ENCODE measurements at places on chromosomes 2 and 18.

DNA sequence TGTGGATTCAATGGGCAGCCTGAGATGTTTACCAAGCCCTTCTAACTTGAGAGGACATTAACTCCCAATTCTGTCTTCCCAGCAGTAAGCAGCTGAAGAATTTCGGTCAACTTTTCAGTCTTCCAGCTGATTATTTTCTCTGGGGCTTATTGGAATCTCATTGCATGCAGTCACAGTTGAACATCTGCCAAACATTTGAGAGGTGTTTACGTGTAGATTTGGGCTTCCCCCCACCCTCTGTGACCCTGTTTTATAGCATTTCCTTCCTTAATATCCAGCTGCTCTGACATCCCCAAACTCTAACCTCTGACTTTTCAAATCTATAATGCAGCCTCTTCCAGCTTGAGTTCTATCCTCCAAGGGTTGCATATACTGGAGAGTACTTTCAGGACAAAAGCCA lies 16.5 kb upstream of the VIT start:
- no peak for DNase-seq

- DNase-seq = no peak
These were observed 55.4 kb downstream of the NGEF start for GRCh38 chr2:232957657-232958090.

GRCh38 chr2:67842375-67842959 lies 220.3 kb downstream of the C1D start:
- no peak for DNase-seq

GRCh38 chr2:190887089-190887488 lies 6.5 kb downstream of the GLS start:
- DNase-seq = no peak

DNA sequence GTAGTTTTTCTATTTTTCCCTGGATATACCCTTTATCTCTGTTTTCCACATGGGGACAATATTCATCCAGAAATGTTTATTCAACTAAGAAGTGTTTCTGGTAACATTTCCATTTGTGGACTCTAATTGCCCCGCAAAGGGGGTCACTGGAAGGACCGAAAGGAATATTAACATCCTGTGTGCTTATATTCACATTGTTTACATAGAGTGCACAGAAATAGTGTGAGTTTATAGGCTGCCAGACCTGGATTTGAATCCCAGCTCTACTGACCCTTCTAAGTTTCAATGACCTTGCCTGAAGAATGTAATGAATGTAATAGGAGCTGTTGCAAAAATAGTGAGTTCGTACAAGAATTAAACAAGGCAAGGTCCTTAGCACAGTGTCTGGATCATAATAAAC lies 152.9 kb upstream of the NCKAP5 start:
- DNase-seq = no peak

DNA sequence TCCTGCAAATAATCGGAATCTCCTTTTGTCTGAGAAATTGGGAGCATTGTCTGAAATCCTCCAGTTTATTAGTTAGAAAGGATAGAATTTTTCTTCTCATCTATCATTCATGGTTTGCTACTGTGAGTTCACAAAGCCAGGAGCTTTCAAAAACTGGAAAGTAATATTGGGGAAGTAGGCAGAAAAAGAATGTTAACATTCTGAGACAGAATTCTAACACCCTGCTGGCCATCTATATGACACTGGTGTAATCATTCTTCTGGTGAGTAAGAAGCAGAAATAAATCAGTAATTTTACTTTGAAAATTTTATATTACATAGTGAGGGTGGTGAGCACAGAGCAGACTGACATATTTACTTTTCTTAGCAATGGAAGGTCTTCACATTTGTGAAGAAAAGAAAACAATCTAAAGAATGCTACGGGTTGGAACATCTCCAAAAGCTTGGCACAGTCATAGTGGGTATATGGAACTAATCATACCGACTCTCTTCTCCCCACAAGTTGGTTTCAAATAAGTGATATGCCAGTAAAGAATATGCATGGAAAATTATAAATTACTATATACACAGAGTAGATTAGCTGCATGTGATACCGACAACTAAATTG lies 344.9 kb downstream of the LPIN1 start:
- no peak for DNase-seq

- no peak for DNase-seq
These were observed 3.2 kb downstream of the ZBTB7C start for GRCh38 chr18:48405978-48406377.

DNA sequence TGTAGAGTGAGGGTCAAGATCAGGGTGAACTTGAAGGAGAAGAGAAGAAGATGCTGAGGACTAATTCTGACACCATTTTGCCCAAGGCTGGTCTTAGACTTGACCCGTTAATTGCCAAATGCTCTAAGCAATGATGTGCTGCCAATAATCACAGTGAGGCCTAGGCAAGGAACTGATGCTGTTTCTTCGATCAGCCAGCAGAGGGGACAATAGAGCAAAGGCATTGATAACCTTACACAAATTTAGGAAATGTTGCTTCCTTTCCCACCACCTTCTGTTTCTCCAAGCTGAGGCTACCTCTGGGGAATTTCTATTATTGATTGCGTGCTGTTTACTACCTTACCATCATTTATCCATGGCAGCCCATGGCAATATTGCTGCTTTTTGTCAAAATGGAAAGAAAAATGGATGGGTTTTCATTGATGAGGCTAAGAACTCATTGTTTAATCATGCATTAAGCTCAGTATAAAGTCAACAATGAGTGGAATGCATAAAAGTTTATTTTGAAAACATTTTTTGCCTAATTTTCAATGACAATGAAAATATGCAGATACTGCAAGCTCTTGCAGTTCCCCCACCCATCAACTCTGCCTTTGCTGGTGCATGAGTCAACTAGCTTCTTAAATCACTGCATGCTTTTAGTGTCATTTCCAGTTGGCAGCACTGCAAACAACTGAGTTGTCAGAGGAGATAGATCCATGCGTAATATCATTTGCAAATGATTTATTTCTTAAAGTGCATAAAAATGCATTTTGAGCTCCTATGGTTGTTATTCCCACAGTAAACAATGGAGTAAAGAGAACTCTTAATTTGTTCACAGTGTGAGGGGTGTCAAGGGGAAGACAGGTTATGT lies 116.4 kb upstream of the NYAP2 start:
- peak; percentile 10 for DNase-seq

- no peak for DNase-seq
These were observed 304.4 kb upstream of the HS6ST1 start for GRCh38 chr2:128622955-128623620.

- DNase-seq = no peak
These were observed 45.2 kb upstream of the GCG start for GRCh38 chr2:162197069-162197825.

DNA sequence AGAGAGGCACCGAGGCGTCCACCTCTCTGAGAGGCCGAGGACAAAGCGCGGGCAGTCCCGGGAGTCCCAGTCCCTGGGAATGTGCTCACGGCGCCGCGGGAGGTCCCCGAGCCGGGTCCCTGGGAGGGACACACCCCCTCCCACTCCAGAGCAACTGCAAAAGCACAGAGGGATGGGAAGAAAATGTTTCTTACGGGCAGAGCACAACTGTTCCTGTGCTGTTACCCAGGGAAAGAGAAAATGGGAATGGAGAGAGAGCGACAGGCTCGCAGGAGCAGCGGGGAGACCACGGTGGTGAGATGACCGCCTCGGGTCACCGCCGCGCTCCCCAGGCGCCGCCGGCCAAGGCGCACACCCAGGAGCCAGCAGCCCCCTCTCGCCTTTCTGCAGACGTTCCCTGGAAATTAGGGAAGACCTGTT lies 1.2 kb upstream of the BCL11A start:
- DNase-seq = no peak

DNA sequence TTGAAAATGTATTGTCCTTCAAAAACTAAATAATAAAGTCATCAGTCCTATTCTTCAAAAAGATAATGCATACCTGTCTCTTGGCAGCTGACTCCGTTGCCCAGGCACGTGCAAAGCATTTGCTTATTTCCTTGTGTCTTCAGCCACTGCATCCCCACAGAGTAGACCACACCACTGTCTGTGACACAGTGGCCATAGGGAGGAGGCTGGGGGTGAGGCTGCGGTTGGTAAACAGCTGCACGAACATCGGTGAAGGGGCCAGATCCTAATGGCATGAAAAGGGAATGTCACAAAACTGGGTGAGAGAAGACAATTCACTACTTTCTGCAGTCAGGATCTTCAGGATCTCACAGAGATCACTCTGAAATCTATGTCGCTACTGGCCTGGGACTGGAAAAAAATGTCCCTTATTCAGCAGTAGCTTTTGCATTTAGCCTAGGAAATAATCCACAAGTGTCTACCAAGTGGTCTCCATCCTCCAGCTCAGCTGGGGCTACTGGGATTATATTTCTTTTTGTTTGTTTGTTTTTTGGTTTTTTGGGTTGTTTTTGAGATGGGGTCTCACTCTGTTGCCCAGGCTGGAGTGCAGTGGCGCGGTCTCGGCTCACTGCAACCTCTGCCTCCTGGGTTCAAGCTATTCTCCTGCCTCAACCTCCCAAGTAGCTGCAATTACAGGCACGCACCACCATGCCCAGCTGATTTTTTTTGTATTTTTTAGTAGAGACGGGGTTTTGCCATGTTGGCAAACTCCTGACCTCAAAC lies 10.7 kb downstream of the FN1 start:
- no peak for DNase-seq

- DNase-seq = no peak
These were observed 116.0 kb downstream of the GALR1 start for GRCh38 chr18:77365667-77366066.

DNA sequence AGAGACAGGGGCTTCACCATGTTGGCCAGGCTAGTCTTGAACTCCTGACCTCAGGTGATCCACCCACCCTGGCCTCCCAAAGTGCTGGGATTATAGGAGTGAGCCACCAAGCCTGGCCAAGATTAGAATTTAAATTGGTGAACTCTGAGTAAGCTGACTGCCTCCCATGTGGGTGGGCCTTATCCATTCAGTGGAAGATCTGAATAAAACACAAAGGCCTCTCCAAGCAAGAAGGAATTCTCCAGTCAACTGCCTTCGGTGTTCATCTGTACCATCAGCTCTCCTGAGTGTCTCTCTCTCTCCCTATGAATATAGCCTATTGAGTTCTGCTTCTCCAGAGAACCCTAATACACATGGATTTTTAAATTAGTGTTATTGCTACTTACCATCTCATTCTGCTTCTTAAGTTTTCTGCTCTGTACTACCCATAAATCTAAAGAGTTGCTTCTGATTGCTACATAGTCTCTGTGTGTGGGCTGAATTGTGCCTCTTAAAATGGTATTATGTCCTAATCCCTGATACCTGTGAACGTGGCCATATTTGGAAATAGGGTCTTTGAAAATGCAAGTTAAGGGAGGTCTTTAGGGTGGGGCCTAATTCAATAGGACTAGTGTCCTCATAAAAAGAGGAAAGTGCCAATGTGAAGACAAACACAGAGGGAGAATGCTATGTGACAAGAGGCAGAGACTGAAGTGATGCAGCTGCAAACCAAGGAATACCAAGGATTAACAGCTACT lies 36.3 kb downstream of the FBXO11 start:
- no peak for DNase-seq

DNA sequence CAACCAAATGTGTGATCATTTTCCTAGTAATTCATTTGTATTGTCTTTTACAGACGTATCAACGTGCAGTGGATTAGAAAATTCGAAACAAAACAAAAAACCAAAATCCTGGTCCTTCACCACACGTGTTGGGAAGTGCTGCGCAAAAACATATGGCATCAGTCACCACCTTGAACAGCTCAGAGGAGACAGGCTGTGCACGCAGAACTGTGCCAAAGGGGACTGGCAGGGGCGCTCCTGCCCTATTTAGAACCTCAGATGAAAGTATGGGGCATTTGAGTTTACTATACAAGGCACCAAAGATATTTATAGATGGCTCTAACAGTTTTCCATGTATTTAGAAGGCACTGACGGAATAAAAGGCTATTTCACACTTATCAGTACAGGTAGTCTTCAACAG lies 42.3 kb downstream of the NOL10 start:
- no peak for DNase-seq

- no peak for DNase-seq
These were observed 3.0 kb upstream of the MARCHF4 start for GRCh38 chr2:216375286-216375685.

- DNase-seq = no peak
These were observed 426.7 kb upstream of the MYT1L start for GRCh38 chr2:2757764-2758163.

- no peak for DNase-seq
These were observed 106.8 kb downstream of the WDSUB1 start for GRCh38 chr2:159179696-159180095.

GRCh38 chr18:7532942-7533341 lies 34.2 kb upstream of the PTPRM start:
- DNase-seq = no peak

- no peak for DNase-seq
These were observed 64.7 kb upstream of the CRACDL start for GRCh38 chr2:99000708-99001107.

DNA sequence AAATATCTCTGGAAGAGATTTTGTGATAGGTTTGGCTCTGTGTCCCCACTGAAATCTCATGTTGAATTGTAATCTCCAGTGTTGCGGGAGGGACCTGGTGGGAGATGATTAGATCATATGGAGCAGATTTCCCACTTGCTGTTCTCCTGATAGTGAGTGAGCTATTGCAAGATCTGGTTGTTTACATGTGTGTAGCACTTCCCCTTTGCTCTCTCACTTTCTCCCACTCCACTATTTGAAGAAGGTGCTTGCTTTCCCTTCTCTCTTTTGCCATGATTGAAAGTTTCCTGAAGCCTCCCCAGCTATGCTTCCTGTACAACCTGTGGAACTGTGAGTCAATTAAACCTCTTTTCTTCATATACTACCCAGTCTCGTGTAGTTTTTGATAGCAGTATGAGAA lies 97.0 kb upstream of the FN1 start:
- DNase-seq = no peak

GRCh38 chr2:31998731-31999383 lies 12.0 kb downstream of the MEMO1 start:
- DNase-seq = no peak

DNA sequence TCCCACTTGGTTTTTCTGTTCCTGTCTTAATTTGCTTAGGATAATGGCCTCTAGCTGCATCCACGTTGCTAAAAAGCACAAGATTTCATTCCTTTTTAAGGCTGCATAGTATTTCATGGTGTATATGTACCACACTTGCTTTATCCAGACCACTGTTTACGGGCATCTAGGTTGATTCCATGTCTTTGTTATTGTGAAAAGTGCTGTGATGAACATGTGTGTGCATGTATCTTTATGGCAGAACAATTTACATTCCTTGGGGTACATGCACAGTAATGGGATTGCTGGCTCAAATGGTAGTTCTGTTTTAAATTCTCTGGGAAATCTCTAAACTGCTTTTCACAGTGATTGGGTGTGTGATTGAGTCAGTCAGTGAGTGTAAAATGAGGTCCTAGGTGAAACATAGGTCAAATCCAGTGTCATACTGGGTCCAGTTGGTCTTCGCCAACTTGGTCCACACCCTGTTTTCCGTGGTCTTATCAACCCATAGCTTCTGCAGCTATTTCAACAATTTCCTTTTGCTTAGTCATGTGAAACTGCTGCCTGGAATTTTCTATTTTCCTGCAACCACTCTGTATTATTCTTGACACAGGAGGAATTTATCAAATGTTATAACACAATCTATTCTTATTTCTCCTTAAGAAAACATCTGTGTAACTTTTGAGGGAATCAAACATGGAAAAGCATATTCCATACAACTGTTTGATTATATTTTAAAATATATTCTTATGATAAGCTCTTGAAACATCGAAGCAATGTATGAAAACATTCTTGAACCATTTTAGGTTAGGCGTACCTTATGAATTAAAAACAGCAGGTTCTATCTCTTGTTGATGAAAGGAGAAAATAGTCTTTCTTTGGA lies 82.9 kb downstream of the ADCYAP1 start:
- DNase-seq = no peak

GRCh38 chr2:185179743-185180142 lies 558.9 kb upstream of the FSIP2 start:
- no peak for DNase-seq
